ENCODE measurements at places on chromosomes 12 and 14.

DNA sequence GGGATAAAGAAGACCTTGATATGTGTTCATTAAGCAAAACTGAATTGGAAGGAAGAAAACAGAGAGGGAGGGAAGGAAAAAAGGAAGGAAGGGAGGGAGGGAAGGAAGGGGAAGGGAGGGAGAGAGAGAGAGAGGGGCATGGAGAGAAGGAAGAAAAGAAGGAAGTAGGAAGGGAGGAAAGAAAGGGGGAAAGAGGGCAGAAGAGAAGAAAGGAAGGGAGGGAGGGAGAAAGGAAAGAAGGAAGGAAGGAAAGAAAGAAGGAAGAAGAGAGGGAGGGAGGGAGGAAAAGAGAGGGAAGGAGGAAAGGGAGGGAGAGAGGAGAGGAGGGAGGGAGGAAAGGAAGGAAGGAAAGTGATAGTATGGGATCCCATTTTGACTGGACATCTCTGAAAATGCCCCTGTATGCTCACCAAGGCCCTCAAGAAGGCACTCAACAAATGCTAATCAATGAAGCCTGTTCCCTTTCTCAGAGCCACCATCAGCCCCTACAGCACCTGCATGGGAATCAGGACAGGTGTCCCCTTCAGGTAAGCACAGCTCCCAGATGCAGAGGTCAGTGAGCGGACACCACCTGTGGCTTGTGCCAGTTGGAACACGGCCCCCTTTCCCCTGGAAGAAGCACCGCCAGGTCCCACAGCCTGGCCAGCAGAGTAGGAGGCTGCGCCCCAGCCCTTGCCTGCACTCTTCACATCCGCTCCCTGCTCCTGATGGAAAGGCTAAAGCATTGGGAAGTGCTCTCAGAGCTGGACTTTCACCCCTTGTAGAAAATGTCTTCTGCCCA lies 161.4 kb upstream of the DIO3 start:
- no peak for DNase-seq

DNA sequence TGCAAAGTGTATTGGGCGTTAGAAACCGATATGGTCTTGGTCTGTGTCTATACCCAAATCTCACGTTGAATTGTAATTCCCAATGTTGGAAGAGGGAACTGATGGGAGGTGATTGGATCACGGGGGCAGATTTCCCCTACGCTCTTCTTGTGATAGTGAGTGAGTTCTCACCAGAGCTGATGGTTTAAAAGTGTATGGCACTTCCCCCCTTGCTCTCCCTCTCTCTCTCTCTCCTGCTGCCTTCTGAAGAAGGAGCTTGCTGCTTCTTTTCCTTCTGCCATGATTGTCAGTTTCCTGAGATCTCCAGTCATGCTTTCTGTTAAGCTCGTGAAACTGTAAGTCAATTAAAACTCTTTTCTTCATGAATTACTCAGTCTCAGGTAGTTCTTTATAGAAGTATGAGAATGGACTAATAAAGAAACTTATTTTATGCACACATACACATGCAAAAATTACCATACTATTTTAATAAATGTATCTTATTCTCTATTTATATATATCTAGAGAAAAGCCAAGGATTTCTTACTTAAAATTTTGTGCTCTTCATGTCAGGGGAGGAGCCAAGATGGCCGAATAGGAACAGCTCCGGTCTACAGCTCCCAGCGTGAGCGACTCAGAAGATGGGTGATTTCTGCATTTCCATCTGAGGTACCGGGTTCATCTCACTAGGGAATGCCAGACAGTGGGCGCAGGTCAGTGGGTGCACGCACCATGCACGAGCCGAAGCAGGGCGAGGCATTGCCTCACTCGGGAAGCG lies 1891.0 kb upstream of the FLRT2 start:
- DNase-seq = no peak

DNA sequence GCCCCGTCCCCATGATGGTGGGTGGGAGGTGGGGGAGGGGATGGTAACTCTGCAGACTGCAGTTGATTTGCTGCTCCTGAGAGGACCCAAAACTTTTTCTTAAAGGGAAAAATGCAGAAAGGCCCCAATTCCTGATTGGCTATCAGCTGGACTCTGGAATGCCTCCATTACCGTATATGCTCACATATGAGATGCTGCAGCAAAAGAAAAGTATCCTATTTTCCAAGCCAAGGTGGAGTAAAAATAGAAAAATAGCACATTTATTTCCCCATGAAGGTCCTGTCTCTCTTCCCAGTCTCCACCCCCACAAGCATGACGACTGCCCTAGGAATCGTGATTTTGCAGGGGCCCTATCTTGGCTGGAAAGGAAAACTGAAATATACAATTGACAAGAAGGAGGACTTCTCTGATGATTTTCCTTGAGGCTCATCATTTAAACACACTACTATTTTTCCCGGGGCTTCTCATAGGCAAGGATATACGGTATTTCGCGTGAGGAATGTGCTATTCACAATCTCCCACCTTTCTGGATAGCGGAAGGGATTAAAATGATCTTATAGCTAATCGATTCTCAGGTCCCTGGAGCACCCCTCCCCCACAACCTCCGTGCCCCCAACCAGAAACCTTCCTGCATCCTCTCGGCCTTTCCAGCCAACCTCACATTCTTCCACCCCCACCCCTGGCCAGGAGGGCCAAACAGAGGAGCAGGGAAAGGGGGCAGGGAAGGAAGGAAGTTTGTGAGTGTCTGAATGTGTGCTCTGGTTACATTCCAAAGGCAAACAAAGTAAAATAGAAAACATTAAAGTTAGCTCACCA lies 138.9 kb upstream of the CCND2 start:
- no peak for DNase-seq

GRCh38 chr14:61335671-61336275 lies 14.4 kb downstream of the PRKCH start:
- DNase-seq = no peak

- no peak for DNase-seq
Observed at GRCh38 chr12:50745861-50746260, 18.0 kb upstream of the ATF1 start.
